Activated T-helper 1 cell treated with anti-CD3 and anti-CD28 coated beads, Interleukin-2, amount 50 U/mL, for 16 hours (primary cell): ENCODE measurements at places on chromosomes 1 and 21.

- DNase-seq: no peak
These were observed 31.5 kb downstream of the TNFSF4 start for GRCh38 chr1:173175514-173176145.

DNA sequence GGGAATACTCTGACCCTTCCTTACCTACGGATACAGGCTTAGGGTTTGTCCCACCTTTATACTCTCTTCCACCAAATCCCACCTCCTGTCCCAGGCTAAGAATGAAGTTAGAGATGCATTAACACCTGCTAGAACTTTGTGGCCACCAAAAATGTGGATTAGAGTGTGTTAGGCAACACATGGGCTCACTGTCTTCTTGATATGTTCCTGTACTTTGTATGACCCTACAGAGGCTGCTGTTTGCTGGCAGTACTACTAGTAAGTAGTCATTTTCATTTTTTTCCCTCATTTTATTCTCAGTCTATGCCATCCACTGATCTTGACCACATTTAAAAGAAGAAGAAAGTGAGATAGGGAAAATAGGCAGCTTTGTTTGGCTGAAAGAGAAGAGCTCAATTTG is 21.0 kb upstream of the TMEM39B start:
- no peak for DNase-seq

- DNase-seq: no peak
These were observed 64.6 kb downstream of the KDM1A start for GRCh38 chr1:23083714-23084480.

- DNase-seq: no peak
These were observed 35.2 kb downstream of the SPAG17 start for GRCh38 chr1:118149799-118150198.

DNA sequence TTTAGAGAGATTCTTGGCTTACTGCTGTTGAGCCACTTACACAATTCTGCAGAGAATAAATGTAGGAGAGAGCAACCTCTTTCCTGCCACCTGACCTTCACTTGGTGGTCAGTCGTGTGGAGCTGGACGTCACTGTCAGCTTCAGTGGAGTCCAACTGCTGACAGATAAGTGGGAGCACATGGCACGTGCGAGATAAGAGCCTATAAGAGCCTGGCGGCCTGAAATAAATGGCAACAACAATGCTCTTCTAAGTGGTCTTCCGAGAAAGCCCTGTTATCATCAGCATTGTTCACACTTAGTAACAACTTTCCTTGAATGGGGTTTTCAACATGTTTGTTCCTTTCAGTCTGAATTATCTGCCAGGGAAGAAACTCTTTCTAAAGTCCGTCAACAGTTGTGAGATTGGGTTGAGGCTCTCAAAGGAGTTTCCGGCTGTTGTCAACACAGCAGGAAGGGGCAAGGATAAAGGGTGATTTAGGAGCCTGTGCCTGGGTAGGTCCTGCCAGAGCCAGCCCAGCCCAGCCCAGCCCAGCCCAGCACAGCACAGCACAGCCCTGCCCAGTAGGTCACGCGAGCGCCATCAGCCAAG is 57.2 kb upstream of the RUNX1 start:
- no peak for DNase-seq

DNA sequence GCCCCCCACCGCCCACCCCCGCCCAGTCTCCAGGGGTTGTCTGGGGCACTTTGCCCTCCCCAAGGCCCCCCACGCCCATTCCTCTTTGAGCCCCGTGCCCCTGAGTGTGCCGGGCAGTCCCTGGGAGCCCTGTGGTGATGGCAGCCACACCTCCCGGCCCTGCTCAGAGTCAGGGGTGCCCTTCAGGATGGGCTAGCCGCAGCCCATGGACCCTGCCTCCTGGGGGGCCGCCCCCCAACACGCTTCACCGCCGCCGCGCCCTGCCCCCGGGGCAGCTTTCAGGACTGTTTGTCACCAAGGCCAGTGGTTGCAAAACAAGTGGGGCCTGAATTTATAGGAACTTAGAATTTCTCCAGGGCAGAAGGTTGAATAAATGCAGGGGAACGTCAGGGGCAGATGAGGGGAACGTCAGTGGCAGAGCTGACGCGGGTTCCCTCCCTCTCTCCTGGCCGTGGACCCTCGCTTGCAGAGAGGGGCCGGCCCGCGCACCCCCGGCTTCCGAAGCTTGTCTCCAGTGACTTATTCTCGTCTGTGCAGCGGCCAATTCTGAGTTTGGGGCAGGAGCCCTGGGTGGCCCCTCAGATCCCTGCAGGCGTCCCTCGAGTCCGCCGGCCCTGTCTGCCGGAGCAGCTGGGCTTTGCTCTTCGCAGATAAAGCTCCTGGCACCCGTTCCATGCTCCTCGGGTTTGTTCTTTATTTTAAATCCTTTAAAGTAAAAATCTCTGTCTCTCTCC is 41.2 kb upstream of the ADARB1 start:
- no peak for DNase-seq

DNA sequence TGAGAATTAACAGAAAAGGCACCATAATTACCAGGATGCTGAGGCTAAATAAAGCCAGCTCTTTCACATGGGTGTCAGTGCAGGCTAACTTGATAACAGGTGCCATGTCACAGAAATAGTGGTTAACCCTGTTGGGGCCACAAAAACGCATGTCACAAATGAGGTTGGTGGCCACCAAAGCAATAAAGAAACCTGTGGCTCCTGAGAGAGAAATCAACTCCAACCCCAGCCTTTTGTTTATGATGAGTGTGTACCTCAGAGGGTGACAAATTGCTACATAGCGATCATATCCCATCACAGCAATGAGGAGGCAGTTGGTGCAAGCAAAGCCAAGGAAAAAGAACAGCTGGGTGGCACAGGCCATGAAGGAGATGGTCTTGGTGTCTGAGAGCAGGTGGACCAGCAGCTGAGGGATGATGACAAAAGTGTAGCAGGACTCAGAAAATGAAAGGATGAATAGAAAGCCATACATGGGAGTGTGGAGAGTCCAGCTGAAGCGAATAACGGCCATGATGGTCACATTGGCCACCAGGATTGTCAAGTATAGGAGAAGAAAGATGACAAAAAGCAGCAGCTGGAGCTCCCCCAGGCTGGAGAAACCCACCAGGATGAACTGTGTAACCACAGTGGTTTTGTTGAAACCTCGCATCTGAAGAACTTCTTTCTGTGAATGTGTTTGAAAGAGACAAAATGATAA is at the start of gene OR10T2:
Gene OR10T2, minus strand, starts transcription at position 649 of the 697 bp plus-strand sequence. Its CDS starts 0 bp downstream, at position 649.
- DNase-seq: no peak

- DNase-seq: no peak
These were observed 29.1 kb upstream of the LRRC8C start for GRCh38 chr1:89603651-89604413.

GRCh38 chr1:59750328-59751003 is 64.3 kb upstream of the HOOK1 start:
- no peak for DNase-seq

DNA sequence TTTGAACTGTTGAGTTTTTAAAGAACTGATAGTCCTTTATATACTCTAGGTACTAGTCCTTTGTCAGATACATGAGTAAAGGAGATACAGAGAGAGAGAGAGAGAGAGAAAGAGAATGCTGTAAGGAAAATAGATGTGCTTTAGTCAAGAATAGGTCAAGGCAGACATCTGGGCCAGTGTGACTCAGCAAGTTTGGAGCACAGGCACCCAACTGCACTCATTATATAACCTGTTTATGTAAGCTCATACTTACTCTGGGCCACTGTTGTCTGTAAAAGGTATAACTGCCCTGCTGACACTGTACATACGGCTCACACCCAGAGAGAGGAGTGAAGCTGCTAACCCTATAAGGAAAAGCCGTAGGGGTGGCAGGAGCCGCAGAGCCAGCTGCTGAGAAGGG is 32.2 kb upstream of the AKT3 start:
- DNase-seq: no peak

DNA sequence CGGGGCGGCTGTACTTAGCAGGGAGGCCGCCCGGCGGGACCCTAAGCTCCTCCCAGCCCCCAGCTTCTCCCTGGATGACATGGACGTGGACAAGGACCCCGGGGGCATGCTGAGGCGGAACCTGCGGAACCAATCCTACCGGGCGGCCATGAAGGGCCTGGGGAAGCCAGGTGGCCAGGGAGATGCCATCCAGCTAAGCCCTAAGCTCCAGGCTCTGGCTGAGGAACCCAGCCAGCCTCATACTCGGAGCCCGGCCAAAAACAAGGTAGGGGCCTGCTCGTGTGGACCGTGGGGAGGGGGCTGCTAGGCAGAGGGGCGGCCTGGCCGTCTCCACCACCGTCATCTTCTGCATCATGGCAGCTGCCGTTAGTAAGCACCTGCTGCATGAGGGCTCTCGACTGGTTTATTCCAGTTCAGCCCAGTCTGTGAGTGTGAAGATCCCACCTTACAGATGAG is 9.0 kb downstream of the ARHGEF16 start:
- no peak for DNase-seq

DNA sequence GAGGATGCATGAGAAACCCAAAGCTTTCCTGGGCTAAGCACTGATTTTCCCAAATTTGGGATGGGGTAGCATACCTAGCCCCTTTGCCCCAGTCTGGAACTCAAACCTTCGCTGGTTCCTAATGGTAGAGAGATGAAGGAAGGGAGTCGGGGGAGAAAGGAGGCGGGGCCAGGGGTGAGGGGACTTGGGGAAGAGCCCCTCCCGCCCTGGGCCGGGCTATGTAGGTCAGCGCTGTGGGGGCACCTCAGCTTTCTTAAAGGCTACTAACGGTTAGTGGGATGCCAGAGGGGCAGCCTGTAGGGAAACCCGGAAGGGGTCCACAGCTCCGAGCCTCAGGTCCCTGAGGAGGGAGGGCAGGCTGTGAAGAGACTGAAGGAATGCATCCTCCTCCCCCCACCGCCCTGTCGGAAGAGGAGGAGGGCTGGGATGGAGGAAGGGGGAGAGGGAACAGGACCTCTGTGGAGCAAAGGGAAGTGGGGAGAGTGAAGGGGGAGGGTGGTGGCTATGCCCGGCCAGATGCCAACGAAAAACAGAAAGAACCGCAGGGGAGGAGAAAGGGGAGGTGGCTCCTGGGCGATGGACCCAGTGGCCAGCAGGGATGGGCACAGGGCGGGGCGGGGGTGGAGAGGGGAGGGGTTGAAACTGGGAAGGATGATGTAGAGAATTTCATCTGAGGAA is 1.3 kb downstream of the CADM3 start:
- DNase-seq: no peak

GRCh38 chr1:117930173-117930447 is 571 bp downstream of the WDR3 start:
- no peak for DNase-seq

DNA sequence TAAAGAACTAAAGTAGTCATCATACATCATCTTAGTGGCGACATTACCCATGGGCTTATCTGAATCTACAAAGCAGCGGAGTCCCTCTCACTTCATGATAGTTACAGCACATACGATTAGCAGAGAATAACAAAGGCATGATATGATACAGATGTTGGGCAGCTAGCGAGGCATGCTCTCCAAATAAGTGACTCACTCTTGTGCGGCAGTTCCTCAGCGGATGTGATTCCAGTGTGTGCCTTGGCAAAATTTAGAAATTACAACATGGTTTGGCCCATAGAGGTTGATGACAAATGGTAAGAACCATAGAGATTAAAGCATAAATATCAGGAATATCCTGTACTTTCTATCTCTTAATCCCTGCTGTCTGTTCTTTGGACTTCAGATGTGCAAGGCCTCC is 48.1 kb upstream of the PAXBP1 start:
- DNase-seq: no peak

DNA sequence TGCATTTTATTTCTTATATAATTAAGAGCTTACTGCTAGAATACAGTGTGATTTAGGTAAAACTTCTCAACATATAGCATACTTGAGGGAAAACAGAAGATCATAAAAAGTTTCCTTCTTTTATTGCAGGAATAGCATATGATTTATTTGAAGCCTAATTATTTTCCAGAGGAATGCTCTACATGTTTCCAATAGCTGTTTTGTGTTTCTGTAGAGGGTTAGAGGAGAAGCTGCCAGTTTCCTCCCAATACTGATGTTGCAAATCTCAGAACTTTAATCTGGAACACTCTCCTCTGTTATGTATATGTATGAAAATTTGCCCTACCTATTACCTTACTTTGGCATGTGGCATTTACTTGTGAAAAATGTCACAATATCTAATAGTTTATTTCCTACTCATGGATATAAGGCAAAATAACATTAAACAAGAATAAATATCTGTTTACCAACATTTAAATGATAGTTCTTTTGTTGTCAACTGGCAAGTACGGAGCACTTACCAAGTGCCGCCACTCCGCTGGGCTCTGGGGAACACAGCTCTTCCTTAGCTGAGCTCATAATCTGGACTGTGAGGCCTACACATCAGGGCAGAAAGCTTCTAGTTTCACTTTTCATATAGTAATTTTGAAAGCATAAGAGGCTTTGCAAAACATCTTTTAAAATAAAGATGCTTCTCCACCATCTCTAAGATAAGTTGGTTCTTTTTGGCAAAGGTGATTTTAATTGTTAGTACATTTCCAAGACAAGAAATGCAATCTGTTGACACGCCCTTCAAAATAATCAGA is 239.8 kb upstream of the C1orf105 start:
- DNase-seq: peak; percentile 5

- no peak for DNase-seq
These were observed 155.1 kb upstream of the DNAH14 start for GRCh38 chr1:224774378-224774777.

GRCh38 chr1:172638885-172639831 is 19.7 kb upstream of the FASLG start:
- DNase-seq: peak; percentile 24
